ENCODE measurements at places on chromosomes 12 and 14.

- no peak overlapping the region for H3K4me3 ChIP-seq
- no peaks in the 10 kb centered on the region for H3K36me3 ChIP-seq
- H3K27ac ChIP-seq: peak overlapping the region; percentile 62
- no peaks in the 10 kb centered on the region for H3K27me3 ChIP-seq
- peak; percentile 77 for DNase-seq
Measured at GRCh38 chr12:94207849-94208621, 59.7 kb downstream of the PLXNC1 start.

- DNase-seq: no peak
- no peak overlapping the region for H3K4me3 ChIP-seq
- no peak overlapping the region for H3K27ac ChIP-seq
- H3K4me1 ChIP-seq: peaks cover 3% of the 10 kb centered on the region
- H3K27me3 ChIP-seq: no peaks in the 10 kb centered on the region
Measured at GRCh38 chr12:96091833-96092232, 56.4 kb upstream of the LTA4H start.

- H3K27me3 ChIP-seq: no peaks in the 10 kb centered on the region
- H3K27ac ChIP-seq: peak overlapping the region; percentile 95
- H3K36me3 ChIP-seq: peaks cover 10% of the 10 kb centered on the region
- H3K4me1 ChIP-seq: peaks cover 11% of the 10 kb centered on the region
Measured at GRCh38 chr12:89525305-89525823, 483 bp downstream of the POC1B start.

DNA sequence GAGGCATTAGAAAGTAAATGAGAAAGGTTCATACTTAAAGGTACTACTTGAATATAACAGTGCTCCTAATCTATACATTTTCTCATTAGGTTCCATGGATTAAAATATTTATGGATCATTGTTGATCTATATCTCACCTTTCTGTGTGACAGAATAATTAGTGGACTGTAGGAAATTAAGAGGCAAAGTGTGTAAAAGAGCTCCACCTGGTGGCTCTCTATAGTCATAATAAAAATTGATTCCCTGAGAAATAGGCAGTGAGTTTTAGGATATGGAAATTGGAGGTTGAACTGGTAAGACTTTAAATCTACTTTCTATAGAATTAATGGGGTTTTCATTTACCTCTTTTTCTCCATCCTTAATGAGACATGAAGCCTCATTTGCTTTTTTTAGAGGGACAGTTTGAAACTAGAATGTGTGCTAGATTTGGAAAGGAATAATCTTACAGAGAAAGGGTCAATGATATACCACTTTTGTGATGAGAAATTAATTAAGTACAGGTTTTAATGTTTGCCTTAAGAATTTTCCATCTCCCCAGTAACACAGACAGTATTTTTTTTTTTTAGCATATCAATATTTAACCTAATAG is 11.8 kb upstream of the DERA start:
- H3K4me3 ChIP-seq: no peak overlapping the region
- H3K27ac ChIP-seq: no peak overlapping the region
- no peaks in the 10 kb centered on the region for H3K4me1 ChIP-seq
- H3K36me3 ChIP-seq: peaks cover 35% of the 10 kb centered on the region

- H3K4me1 ChIP-seq: peaks cover 12% of the 10 kb centered on the region
- H3K36me3 ChIP-seq: no peaks in the 10 kb centered on the region
- DNase-seq: no peak
- no peak overlapping the region for H3K4me3 ChIP-seq
Measured at GRCh38 chr14:104290756-104291122, 152.4 kb downstream of the KIF26A start.

DNA sequence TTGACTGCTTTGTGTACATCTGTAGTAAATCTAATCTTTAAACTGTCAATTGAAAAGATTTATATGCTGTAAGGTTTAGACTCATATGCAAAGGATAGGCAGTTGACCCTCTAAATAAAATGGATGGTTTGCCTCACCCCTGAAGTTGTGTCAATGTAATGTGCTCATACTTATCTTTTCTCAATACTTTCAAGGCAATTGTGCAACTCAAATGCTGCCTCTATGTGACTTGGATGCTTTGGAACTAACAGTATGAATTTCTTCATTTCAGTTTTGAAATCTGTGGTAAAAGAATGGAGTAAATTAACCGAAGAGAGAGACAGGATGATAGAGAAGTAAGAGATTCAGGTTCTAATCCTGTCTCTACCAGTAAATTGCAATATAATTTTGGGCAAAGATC is 9.7 kb downstream of the PDE6H start:
- H3K27me3 ChIP-seq: no peaks in the 10 kb centered on the region
- no peaks in the 10 kb centered on the region for H3K36me3 ChIP-seq
- H3K27ac ChIP-seq: no peak overlapping the region
- H3K4me3 ChIP-seq: no peak overlapping the region
- H3K4me1 ChIP-seq: no peaks in the 10 kb centered on the region

DNA sequence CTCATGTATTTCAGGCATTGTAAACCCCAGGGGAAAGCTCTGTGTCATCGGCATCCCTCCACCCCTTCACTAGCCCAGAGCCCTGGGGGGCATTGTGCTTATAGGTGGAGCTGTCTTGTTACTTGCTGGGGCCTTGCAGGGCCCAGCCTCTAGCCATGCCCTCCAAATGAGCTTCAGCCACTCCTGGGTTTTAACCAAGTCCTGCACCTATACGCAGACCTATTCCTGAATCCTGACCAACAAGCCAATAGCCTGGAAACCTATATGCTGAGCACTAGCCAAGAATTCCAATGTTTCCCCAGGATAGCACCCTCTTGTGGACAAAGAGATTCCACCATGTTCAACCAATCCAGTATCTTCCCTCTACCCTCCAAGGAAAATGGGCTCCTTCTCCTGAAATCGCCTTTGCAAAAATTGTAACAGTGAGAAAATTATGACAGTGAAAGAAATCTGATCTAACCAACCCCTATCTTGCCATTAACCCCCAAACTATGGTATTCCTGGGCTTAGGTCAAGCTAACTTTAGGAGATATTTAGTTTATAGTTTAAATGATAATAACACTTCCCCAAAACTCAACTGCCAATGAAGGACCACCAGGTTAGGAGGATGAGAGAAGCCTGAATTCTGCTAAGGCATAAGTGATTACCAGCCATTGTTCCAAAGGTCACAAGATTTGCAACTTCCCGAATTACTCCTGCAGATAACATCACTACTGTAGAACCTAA is 55.5 kb downstream of the TTC7B start:
- H3K4me1 ChIP-seq: peaks cover 16% of the 10 kb centered on the region
- no peak overlapping the region for H3K4me3 ChIP-seq
- no peak for DNase-seq
- H3K27me3 ChIP-seq: no peaks in the 10 kb centered on the region
- no peaks in the 10 kb centered on the region for H3K36me3 ChIP-seq
- H3K27ac ChIP-seq: no peak overlapping the region

GRCh38 chr12:69179786-69180185 is 59.6 kb upstream of the CPSF6 start:
- H3K36me3 ChIP-seq: no peaks in the 10 kb centered on the region
- peaks cover 2% of the 10 kb centered on the region for H3K27me3 ChIP-seq
- no peak overlapping the region for H3K4me3 ChIP-seq
- no peak for DNase-seq

- no peak for DNase-seq
- H3K36me3 ChIP-seq: no peaks in the 10 kb centered on the region
- H3K4me3 ChIP-seq: no peak overlapping the region
- H3K27ac ChIP-seq: no peak overlapping the region
- H3K27me3 ChIP-seq: no peaks in the 10 kb centered on the region
Measured at GRCh38 chr12:34376133-34376799, 354.0 kb downstream of the ALG10 start.

DNA sequence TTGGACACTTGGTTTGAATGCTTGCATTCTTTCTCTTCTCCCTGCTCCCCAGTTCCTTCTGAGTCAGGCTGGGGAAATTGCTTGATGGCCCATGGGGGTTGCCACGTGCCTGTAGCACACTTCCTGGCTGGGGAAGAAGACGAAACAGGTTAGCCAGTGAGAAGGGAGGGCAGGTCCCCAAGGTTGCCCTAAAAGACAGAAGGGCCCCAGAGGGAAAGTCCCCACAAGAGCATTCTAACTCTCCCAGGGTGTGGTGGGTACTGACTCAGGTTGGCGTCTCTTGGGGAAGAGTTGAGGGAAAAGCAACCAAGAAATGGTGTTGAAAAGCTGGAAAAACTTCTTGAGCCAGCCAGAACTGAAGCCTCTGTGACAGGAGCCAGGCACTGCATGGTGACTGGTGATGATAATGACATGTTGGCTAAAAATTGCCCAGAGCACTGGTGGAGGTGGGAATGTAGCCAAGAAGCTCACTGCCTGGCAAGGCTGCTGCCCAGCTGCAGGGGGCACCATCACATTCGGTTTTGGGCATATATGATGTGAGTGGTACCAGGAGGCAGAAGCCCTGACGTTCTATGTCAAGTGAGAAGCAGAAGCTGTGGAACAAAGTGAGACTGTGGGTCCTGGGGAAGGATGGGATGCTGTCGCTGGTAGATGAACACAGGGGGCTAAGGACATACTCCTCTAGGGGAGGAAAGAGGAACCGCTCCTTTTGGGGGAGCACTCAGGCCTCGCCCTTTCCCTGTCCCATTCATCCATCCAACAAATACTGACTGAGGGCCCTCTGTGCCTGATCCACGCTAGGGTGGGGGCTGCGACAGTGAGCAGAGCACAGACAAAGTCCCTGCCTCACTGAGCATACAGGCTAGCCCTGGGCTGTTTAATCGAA is 8.1 kb upstream of the RABGGTA start:
- no peaks in the 10 kb centered on the region for H3K36me3 ChIP-seq
- H3K4me1 ChIP-seq: peaks cover 12% of the 10 kb centered on the region
- DNase-seq: no peak
- no peaks in the 10 kb centered on the region for H3K27me3 ChIP-seq
- no peak overlapping the region for H3K4me3 ChIP-seq
- H3K27ac ChIP-seq: no peak overlapping the region

- H3K27ac ChIP-seq: no peak overlapping the region
- H3K36me3 ChIP-seq: peaks cover 50% of the 10 kb centered on the region
- DNase-seq: peak; percentile 32
- no peaks in the 10 kb centered on the region for H3K27me3 ChIP-seq
Measured at GRCh38 chr14:50773632-50774541, 57.1 kb downstream of the NIN start.

GRCh38 chr12:116818341-116818856 is 62.8 kb downstream of the HRK start:
- H3K4me1 ChIP-seq: peaks cover 11% of the 10 kb centered on the region
- no peaks in the 10 kb centered on the region for H3K36me3 ChIP-seq
- peak overlapping the region; percentile 98 for H3K27ac ChIP-seq
- no peaks in the 10 kb centered on the region for H3K27me3 ChIP-seq

DNA sequence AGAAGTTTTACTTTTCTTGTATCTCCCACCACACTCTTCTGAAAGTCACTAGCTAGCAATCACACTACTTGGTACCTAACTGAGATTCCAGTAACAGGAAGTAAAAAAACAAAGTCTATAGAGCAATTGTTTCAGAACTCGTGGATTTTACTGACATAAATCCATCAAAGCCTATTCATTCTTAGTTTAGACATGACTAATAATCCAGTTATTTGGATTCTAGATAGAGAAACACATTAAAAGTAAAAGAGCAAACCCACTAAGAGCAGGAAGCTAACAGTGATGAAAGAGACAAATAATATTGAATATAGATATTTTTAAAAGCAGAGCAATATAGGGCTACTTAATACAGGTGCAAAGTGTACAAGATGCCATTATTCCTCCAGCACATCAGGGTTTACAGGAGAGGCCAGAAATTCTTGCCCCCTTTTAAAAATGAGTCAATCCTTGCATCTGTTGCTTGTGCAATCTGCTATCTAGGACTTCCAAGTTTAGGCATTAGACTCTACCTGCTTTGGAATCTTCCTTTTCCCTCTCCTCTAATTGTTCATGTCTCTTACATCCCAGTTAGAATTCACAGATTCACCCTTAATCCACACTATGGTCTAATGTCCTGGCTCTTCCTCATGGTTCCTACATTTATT is 6.0 kb downstream of the HEATR5A start:
- no peaks in the 10 kb centered on the region for H3K36me3 ChIP-seq
- H3K4me1 ChIP-seq: no peaks in the 10 kb centered on the region
- H3K27me3 ChIP-seq: no peaks in the 10 kb centered on the region
- no peak overlapping the region for H3K4me3 ChIP-seq
- H3K27ac ChIP-seq: no peak overlapping the region

- no peaks in the 10 kb centered on the region for H3K4me1 ChIP-seq
- no peak overlapping the region for H3K4me3 ChIP-seq
- no peaks in the 10 kb centered on the region for H3K36me3 ChIP-seq
- H3K27ac ChIP-seq: no peak overlapping the region
Measured at GRCh38 chr12:83361475-83361874, 674.8 kb downstream of the TMTC2 start.

DNA sequence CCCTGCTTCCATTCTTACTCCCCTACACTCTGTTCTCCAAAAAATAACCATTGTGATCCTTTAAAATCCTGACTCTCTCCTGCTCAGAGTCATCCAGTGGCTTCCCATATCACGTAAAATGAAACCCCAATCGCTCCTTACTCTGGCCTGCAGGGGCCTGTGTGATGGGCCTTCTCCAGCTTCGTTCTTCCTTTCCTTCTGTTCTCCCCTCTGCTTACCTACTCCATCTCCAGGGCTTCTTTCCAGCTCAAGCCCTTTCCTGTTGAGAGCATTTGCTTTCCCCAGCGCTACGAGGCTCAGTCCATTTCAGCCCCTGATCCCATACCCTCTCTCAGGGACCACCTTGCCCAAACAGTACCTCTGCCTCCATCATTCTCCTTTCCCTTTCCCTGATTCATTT is 144.4 kb upstream of the ARHGAP5 start:
- no peaks in the 10 kb centered on the region for H3K36me3 ChIP-seq
- no peaks in the 10 kb centered on the region for H3K27me3 ChIP-seq
- H3K4me1 ChIP-seq: peaks cover under 1% of the 10 kb centered on the region
- no peak overlapping the region for H3K4me3 ChIP-seq
- no peak overlapping the region for H3K27ac ChIP-seq

DNA sequence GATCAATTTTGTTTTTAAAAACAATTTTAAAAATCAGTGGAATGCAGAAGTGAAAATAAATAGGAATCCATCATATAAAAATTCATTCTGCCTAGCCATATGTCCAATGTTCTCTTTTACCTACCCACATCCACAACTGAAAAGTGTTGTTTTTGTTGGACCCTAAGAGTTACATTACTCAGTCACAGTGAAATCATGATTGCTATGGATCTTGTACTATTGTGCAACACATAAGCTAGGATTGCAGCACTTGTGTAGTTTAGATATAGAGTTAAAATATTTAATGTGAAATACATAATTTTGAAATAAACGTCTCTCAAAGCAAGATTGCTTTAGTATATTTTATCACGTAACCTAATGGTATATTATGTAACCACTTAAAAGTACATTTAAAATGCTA is 213.3 kb upstream of the CLEC14A start:
- no peak overlapping the region for H3K27ac ChIP-seq
- H3K4me3 ChIP-seq: no peak overlapping the region
- no peaks in the 10 kb centered on the region for H3K4me1 ChIP-seq
- no peak for DNase-seq
- H3K36me3 ChIP-seq: no peaks in the 10 kb centered on the region

DNA sequence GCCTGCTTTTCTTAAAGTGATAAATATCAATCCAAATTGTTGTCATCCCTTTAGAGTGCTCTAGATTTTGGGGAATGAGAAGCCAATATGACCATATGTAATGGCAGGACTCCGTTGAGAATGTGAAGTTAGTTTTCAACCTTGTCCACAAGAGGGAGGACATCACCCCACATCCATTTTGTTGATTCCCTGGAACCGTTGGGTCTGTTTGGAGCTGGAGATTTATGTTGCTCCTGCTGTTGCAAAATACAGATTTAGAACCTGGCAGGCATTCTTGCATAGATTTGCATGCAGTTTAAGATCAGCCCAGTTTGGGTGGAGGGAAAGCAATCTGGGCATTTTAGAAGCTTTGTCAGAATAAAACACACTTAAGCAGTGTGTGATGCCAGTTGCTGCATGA is 620.1 kb downstream of the NRXN3 start:
- H3K36me3 ChIP-seq: no peaks in the 10 kb centered on the region
- H3K27ac ChIP-seq: no peak overlapping the region
- no peak for DNase-seq
- no peak overlapping the region for H3K4me3 ChIP-seq
